ENCODE measurements at places on chromosomes 13 and 19.

DNA sequence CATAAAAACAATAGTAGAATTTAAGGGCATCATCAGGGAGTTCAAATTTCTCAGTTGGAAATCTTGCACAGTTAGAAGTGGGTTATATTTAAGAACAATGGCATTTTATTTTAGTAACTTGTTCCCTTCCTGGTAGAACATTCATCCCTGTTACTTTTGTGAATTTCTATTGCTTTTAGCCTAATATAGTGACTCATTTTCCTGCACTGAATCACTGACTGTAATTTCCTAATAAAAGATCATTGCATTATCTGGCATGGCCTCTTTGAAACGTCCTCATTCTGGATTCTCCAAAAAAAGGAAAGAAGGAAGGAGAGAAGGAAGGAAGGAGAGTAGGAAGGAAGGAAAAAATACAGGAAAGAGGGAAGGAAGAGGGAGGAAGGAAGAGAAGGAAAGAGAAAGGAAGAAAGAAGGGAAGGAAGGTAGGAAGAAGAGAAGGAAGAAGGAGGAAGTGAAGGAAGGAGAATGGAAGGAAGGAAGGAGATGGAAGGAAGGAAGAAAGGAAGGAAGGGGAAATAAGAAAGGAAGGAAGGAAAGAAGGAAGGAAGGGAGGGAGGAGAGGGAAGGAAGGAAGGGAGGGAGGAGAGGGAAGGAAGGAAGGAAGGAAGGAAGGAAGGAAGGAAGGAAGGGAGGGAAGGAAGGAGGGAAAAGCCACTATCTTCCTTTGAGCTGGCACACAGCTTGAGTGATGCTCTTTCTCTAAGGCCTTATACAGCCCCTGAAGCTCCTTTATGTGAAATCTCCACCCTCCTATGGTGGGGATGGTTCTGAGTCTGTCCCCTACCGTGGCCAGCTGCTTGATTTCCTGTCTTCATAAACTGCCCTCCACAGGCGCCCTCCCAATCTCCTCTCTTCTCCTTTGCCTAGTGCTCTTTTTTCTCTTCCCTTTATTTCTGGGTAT lies 29.8 kb upstream of the TM9SF2 start:
- DNase-seq = no peak

DNA sequence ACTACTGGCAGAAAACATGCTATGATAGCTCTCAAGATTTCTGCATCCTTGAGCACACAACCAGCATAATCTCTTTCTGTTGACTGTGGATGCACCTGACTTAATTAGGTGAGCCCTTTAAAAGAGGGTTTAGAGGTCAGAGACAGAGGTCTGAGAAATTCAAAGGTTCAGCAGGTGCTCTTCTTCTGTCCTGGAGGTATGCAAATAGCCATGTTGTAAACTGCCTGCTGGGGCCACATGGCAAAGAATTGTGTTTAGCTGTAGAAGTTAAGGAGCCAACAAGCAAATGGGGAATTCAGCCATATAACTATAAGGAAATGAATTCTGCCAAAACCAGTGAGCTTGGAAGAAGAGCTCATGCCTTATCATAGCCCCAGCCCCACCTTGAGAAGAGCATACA lies 11.6 kb upstream of the DCLK1 start:
- DNase-seq = no peak

GRCh38 chr19:41156207-41156606 lies 36.8 kb upstream of the CYP2S1 start:
- no peak for DNase-seq

DNA sequence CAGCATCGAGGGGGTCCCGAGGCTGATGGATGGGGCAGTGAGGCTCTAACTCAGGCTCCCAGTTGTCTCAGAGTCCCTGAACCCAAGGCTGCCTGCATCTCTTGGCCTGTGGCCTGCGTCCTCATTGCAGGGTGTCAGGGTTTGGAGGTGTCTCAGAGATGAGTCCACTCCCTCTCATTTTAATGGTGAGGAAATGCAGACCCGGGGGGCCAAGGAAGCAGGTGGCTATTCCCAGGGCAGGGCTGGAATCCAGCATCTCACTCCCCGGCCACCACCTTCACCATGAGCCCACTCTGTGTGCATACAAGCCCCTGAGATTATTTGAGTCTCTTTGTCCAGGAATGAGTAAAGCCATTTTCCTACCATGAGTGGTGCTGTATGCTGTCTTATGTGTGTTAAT lies 21.4 kb downstream of the TEX29 start:
- DNase-seq = no peak

GRCh38 chr13:111325941-111326620 lies 5.6 kb downstream of the TEX29 start:
- DNase-seq = no peak

- DNase-seq = no peak
These were observed 412.8 kb downstream of the ZNF536 start for GRCh38 chr19:30784850-30785457.

- no peak for DNase-seq
These were observed 3.7 kb downstream of the HRC start for GRCh38 chr19:49151267-49152118.

- DNase-seq = no peak
These were observed 12.7 kb downstream of the NKPD1 start for GRCh38 chr19:45147835-45148676.

DNA sequence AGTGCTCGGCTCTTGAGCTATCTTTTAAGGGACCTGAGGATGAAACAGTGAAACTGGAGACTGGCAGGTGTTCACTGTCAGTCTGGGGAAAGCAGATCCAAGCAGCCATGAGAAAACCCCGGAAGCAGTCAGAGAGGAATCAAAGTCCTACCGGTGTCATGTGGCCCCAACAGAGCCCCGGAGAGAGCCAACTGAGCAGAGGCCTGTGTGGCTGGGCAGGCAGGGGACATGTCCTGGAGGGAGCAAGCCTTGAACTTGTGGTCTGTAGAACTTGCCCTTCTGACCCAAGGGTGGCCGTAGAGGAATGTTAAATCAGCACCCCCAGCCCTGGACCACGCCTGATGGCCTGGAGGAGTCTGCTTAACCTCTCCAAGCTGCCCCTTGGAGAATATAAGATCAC lies 113.7 kb upstream of the ZNF507 start:
- no peak for DNase-seq

- no peak for DNase-seq
These were observed 2.2 kb downstream of the NDFIP2 start for GRCh38 chr13:79483086-79483706.

DNA sequence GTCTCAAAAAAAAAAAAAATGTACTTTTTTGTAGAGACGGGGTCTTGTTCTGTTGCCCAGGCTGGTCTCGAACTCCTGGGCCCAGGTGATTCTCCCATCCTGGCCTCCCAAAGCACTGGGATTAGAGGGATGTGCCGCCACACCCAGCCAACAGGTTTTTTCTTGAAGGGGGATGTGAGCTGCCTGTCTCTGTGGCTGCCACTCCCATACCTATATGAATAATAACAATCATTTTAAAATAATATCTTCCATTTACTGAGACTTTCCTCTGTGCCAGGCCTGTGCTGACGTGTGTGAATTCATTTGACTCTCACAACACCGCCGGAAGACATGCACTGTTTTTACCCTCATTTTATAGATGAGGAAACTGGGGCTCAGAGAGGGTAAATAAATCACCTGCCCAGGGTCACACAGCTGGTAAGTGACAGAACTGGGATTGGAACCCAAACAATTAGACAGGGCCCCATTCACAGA lies 7.2 kb upstream of the BCL3 start:
- no peak for DNase-seq

GRCh38 chr13:95494082-95494681 lies 58.3 kb upstream of the CLDN10 start:
- no peak for DNase-seq

GRCh38 chr19:45125975-45126493 lies 33.1 kb downstream of the PPP1R37 start:
- no peak for DNase-seq

DNA sequence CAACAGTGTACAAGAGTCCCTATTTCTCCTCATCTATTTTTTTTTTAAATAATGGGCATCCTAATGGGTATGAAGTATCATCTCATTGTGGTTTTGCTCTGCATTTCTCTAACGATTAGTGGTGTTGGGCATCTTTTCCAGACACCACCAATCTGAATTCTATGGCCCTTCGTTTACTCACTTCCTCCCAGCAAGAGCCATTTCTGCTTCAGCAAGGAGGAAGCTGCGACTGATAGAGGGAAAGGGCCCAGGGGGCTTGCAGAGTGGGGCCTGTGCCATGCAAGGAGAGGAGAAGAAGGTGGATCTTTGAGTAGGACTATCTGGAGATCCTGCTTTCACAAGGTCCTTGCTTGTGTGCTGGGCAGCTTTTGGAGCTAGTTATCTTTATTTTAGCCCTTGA lies 58.0 kb downstream of the USPL1 start:
- DNase-seq = no peak

- DNase-seq = no peak
These were observed 82.9 kb downstream of the POU4F1 start for GRCh38 chr13:78520425-78520824.

GRCh38 chr19:35845215-35846037 lies 6.9 kb downstream of the NPHS1 start:
- no peak for DNase-seq

- DNase-seq = no peak
These were observed 124.1 kb upstream of the UQCRFS1 start for GRCh38 chr19:29337029-29337428.

GRCh38 chr13:110129076-110129475 lies 177.9 kb downstream of the COL4A1 start:
- no peak for DNase-seq

DNA sequence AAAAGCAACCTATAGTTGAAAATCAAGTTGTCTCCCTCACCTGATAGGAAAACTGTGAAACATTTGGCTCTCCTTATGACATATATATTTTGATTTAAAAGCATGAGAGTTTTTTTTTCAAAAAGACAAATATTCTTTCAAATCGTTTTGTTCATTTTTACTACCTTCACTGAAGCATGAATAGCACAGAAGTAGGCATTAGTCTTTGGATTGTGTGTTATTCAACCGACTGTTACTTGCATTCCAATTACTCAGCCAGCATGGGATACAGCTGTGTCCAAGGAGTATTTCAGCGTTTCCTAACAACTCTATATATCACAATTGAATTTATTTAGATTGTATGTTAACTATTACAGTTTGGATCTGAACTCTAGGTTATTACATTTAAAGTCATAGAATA lies 135.2 kb downstream of the PCDH9 start:
- no peak for DNase-seq

GRCh38 chr19:49294401-49294800 lies 30.6 kb downstream of the SLC6A16 start:
- DNase-seq = no peak

DNA sequence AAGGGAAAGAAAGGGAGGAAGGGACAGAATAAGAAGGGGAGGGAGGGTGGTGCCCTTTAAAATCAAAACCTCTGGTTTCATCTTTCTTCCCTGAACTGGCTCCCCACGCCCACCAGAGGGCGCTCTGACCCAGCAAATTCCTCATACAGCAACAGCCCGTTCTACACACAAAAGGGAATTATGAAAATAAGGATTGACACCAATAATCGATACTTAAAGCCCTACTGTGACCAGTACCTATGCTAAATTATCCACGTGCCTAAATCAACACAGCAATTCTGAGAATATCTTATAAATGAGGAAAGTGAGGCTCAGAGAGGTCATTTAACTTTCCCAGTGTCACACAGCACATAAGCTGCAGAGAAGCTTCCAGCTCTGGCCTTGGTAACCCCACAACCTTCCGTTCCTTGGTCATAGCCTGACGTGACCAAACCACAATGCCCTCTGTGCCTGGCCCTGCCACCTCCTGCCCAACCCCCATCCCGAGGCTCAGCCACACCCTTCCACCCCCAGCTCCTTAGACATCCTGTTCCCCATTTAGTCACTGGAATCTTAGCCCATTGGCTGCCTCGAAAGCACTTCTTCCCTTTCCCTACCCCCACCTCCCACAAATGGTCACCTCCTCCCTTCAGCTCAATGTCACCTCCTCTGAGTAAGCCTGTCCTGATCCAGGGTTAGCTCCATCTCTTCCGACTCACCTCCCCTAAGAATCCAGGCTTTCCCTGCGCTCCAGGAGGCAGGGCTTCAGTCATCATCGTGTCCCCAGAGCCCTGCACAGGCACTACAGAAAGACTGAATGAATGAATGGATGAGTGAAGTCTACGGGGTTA lies 34.2 kb upstream of the PNMA8B start:
- no peak for DNase-seq

DNA sequence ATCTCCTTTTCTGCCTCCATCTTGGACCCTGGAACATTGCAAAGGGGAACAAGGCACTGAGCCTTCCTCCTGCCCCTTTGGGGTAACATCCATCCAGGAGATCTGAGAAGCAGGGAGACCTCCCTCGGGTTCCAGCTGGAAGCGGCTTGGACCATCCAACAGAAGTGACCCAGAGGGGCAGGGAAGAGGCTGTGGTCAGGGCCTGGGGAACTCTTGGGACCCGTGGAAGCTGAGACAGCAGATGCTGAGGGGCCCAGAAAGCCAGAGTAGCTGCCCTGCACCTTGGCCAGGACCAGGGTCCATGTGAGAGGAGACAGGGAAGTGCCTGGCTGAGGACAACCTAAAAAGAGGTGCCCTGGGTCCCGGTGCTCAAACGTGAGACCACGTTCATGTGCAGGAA lies 21.9 kb upstream of the KCTD15 start:
- DNase-seq = no peak

GRCh38 chr19:46441866-46442265 lies 13.1 kb upstream of the PNMA8C start:
- DNase-seq = no peak

- DNase-seq = no peak
These were observed 36.7 kb upstream of the UBL3 start for GRCh38 chr13:29887030-29887557.

DNA sequence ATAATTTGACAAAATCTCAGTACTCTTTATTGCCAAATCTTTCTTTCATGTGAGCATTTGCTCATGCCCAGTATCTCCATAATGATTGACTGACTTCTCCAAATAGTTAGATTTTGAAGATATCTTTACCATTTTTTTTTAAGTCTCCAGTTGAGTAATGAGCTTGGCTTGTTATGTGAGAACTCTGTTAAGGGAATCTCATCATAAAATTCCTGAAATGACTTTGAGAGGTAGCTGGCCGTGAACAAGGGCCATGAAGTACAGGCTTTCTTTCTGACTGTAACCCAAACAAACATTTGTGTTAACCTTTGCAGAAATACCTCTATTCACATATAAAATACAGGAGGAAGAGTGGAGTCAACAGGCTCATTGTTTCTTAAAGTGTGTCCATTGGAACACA lies 449.7 kb downstream of the IRS2 start:
- DNase-seq = no peak

DNA sequence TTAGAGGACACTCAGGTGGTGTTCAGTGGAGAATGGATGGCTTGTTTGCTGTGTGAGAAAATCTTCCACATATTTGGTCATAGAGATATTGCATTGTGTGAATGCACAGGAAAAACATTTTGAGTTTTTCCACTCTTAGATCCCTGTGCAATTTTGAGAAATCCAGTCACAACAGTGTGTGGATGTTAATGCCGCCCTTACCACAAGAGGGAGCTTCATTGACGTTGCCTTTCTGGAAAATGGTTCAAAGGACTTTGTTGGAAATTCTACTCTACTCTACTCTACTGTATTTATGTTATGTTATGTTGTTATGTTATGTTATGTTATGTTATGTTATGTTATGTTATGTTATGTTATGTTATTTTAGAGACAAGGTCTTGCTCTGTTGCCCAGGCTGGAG lies 13.4 kb downstream of the ZNF20 start:
- no peak for DNase-seq

Data from esophagus squamous epithelium (tissue), 5 donors.